Activated CD4-positive, alpha-beta T cell treated with anti-CD3 and anti-CD28 coated beads, Interleukin-2, amount 10 ng/mL, durations not matched to agents 7 days and 5 days (primary cell): ENCODE measurements at places on chromosomes 16 and 17. TPM values are rescaled to one million over a fixed set of nuclear protein-coding genes. Genes with fewer than 3 reads are reported as not detected.

DNA sequence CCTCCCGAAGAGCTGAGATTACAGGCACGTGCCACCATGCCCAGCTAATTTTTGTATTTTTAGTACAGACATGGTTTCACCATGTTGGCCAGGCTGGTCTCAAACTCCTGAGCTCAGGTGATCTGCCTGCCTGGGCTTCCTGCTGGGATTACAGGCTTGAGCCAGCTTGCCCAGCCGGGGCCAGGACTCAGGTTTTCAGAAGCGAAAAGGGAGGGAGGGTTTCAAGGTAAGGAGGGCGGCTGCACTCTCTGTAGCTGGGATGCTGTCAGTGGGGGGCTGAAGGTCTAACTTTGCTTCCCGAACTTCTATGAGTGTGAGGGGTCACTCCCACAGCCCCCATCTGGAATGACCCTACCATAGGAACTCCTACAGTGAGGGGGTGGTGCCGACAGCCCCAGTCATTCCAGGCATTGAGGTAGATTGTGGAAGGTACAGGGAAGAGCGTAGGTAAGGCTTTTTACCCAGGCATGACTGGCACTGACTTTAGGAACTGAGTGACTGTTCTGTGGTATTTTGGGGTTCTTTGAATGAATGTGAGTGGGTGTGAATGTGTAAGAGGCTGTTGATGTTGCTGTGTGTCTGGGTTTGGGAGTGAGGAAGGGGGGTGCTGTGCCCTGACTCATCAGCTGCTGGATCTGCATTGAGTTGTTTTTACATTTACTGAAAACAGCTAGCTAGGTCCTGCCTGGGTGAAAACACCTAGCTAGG, 3.8 kb upstream of the C1QL1 start:
- DNase-seq, result no peak

KIF2B gene
- not detected for total RNA-seq

- no peak for DNase-seq
Measured at GRCh38 chr16:66848172-66848571, 4.0 kb downstream of the CA7 start.

- DNase-seq, result no peak
Measured at GRCh38 chr17:63447471-63448009, 1.4 kb upstream of the CYB561 start.

DNA sequence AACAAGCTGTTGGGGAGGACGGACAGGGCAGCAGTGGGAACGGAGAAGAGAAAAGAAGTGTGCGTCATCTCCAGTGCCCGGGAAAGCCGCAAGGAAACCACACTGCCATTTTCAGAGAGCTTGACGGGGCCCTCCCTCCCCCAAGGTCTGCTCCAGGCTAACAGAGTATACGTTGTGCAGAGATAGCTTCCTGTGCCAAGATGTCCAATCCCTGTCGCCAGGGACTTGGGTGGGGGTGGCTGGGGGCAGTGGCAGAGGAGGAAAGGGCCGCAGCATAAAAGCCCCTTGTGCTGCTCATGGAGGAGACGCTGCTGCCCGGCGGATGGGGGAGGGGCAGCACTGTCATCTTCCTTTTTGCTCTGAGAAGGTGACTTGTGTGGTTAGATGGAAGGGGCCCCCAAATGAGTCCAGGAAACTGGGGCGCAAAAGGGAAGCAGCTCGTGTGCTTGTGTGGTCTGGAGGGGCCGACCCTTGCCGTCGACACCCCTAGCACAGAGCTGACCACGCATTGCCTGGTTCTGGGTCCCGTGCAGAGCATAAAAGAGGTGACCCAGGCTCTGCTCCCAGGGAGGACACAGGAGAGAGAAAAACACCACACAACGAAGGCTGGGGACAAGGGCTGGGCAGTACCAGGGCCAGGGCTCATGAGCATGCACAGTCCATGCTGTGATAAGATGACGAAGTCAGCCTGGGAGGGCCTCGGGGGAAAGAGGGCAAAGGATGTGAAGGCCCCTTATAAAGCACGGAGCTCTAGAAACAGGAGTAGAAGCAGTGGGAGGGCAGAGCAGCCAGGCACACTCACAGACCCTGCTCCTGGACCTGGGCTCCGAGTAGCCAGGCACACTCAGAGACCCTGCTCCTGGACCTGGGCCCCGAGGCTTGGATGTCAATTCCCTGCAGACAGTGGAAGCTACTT, 372.7 kb downstream of the SLC39A11 start:
- DNase-seq, result peak; percentile 72

DRC3 gene
- total RNA-seq, result 0.06 TPM

PAGR1 gene
- total RNA-seq, result 29.6 TPM

CD300LG gene
- total RNA-seq, result not detected

ARHGAP23 gene
- 0.23 TPM for total RNA-seq

MAP3K14 gene
- total RNA-seq, result 26.0 TPM

DNA sequence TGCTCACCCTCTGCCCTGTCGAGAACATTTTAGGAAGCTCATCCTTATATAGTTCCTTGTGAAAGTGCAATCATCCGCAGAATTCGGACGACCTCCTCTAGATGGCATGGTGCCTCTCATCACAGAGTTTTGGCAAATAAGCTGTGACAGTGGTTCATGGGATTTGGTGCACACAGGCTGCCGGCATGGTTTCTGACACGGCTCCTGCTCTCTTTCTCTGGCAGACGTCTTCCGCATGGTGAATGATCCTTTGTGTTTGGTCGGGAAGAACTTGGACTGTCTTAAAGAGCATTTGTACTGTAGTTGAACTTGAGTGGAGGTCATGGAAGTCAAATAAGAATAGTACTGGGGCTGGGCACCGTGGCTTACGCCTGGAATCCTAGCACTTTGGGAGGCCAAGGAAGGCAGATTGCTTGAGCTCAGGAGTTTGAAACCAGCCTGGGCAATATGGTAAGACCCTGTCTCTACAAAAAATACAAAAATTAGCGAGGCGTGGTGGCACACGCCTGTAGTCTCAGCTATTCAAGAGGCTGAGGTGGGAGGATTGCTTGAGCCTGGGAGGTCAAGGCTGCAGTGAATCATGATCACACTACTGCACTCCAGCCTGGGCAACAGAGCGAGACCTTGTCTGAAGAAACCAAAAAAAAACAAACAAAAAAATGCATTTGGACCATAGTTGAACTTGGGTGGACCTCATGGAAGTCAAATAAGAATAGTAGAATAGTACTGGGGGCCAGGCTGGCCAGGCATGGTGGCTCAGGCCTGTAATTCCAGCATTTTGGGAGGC, 34.7 kb upstream of the NAT9 start:
- no peak for DNase-seq

- DNase-seq, result peak; percentile 10
Measured at GRCh38 chr17:6853764-6854442, 22.4 kb upstream of the TEKT1 start.

DNA sequence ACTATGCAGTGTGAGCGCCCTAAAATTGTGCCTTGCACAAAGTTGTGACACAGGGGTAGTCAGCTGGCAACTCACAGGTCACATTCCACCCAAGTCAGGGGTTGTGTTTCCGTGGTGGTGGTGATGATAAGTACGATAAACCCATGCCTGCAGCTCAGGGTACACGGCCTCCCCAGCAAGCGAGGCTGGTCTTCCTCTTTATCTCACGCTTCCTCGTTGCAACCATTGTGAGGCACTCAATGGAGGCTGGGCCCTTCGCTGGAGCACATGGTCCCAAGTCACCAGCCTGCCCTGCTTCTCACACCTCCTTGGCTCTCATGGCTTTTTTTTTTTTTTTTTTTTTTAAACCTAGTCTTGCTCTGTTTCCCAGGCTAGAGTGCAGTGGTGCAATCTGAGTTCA, 307.5 kb downstream of the CPPED1 start:
- DNase-seq, result no peak

PPM1E gene
- total RNA-seq, result not detected

CISD3 gene
- 46.3 TPM for total RNA-seq

GRCh38 chr17:38742411-38743308, 5.5 kb downstream of the PCGF2 start:
- no peak for DNase-seq
